Thoracic aorta (tissue), 2 donors: ENCODE measurements at places on chromosomes 16 and 17. TPM values are rescaled to one million over a fixed set of nuclear protein-coding genes. Genes with fewer than 3 reads are reported as not detected.
A peak's percentile ranks its signal among the peaks of the same experiment; 100 is the strongest.

SP6 gene
- not detected for total RNA-seq

SCO1 gene
- 17.9 TPM for total RNA-seq

ACSM3 gene
- total RNA-seq = 0.41 TPM

PKD1 gene
- 1,071 TPM for total RNA-seq

TBC1D3B gene
- not detected for total RNA-seq

UNKL gene
- total RNA-seq = 22.1 TPM

TEX14 gene
- 0.92 TPM for total RNA-seq

KRTAP4-4 gene
- total RNA-seq = not detected

MRPL45 gene
- total RNA-seq = 9.0 TPM

DNA sequence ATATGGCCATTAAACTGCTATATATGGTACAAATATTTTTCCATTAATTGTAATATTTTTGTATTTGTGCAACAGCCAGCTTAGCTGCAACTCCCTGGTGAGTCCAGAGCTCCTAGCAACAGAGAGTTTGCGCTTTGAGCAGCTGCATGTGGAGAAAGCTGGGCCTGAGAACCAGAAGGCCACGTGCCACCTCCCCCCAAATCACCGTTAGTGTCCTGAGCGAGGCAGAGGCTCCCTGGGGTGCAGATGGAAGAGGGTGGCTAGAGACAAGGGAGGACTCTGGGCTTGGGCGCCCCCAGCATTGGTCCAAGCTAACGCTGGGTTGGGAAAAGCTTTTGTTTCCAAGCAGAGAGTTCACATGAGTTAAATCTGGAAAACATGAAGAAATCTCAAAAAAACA, 41.6 kb downstream of the HSBP1 start:
- no peak for DNase-seq

GRCh38 chr16:87723226-87723623, 42.6 kb downstream of the KLHDC4 start:
- no peak for DNase-seq

DNA sequence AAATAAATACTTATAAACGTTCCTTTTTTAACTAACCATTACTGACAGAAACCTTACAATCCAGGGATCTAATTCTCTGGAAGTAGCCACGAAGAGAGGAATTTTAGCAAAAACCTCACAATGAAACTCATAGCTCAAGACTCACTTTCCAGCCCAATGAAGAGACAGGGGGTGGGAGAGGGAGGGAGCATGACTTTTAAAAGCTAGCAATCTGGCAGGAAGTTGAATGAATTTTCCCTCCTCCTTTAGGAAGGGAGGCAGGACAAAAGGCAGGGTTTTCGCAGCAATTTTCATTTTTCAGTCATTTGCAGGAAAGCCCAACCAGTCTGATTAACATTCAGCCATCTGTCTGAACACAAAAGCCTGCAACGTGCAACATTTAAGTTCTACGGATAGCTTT, 381.5 kb upstream of the PSMD7 start:
- DNase-seq = no peak

GRCh38 chr17:19717031-19717360, 612 bp upstream of the SLC47A2 start:
- no peak for DNase-seq

DNA sequence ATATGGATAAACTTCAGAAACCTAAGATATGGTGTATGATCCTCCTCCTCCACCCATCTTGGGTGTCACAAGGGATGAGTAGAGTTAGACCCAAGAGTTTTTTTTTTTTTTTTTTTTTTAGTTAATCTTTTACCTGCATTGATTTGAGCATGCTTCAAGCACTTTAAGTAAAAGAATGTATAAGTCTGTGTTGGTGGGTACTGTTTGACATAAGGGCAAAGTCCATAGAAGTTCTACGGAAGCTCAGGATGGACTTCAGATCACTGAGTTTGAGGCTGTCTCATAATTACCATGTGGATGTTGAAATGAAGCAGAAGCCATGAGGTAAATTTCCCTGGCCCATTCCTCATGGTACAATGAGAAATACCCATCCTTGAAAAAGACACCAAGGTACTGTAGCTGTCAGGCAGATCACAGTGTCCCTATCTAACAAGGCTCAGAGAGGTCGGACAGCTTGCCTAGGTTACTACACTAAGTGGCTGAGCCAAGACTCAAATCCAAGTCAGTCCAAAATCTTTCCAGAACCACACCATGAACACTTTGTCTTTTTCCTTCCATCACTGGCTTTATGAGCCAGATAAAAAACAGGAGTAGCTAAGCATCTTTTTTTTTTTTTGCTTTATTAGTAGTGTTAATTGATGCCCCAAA, 962.8 kb downstream of the CDH11 start:
- DNase-seq = no peak

- DNase-seq = no peak
Observed at GRCh38 chr17:10563991-10564660, 14.7 kb upstream of the MYH2 start.

DNA sequence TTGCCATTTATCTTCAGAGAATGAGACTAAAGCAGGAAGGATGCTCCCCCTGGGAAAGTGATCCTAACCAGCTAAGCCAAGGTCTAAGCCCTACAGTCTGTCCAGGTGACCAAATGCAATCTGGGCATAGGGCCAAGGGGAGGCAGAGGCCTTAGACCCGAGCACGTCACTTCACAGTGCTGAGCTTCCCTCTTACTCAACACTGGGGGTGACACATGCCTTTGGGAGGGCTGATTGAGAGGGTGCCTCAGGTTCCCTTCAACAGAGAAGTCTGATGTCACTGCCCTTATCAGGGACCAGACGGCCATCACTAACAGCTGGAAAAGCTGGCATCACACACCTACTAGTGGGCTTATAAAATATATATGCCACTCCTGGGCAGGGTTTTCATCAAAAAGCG, 4.0 kb downstream of the CIAO2B start:
- no peak for DNase-seq

DNA sequence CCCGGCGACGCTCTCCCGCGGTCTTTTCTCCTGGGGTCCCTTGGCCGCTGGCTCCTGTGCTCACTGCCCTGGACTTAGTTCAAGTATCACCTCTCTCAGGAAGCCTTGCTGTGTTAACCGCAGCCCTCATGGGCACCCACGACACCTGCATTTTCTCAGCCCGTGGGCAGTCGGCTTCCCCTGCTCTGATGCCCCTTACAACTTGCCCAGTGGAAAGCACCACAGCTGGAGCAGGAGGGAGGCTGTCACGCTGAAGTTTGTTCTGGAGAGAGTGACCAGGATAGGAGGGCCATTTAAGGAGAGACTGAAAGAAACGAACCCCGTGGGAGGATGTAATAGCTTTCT, 395 bp downstream of the STXBP4 start:
- no peak for DNase-seq

DNA sequence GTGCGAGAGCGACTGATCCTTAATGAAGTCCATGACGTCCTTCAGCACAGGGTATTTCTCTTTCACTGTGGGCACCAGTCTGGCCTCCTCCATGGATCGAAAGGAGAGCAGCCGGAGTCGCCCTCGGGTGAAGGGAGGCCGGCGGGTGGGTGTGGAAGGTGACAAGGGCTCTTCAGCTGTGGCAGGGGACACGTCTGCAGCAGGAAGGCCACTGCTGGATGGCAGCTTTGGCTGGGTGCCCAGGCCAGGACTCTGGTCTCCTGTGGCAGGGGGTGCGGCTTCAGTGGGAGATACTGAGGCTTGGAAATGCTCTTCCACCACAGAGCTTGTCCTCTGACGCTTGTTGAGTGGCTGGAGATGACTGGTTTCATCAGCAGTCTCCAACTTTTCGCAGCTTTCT, 78.5 kb downstream of the ZZEF1 start:
- no peak for DNase-seq

DNA sequence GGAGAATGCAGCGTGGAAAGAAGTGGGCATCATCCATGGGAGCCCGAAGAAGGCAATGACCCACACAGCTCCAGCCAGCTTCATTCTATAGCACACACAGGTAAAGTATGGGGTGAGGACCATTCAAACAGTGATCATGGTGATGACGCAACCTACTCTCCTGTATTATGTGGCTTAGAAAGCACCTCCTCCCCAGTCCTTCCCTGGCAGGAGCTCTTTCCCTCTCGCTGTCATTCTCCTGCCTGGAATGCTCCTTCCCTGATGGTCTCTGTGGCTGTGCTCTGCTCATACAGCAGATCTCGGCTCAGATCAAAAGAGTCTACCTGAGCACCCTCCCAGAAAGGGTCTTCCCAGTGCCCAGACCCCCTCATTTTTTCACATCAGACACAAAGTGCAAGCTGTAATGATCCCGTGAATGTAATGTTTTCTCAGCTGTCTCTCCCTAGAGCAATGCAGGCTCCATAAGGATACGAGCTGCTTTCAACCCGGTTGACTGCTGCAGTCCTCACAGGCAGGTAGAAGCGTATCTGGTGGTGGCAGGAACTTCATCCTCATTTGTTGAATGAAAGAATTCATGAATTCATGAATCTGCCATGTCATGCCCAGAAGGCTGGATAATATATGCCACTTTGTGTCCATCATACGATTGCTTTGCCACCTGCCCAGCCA, 248.8 kb downstream of the HS3ST3A1 start:
- no peak for DNase-seq

- DNase-seq = no peak
Observed at GRCh38 chr16:86363836-86364618, 146.3 kb upstream of the FOXF1 start.

- DNase-seq = no peak
Observed at GRCh38 chr17:7580604-7581575, 1.5 kb downstream of the CD68 start.

DNA sequence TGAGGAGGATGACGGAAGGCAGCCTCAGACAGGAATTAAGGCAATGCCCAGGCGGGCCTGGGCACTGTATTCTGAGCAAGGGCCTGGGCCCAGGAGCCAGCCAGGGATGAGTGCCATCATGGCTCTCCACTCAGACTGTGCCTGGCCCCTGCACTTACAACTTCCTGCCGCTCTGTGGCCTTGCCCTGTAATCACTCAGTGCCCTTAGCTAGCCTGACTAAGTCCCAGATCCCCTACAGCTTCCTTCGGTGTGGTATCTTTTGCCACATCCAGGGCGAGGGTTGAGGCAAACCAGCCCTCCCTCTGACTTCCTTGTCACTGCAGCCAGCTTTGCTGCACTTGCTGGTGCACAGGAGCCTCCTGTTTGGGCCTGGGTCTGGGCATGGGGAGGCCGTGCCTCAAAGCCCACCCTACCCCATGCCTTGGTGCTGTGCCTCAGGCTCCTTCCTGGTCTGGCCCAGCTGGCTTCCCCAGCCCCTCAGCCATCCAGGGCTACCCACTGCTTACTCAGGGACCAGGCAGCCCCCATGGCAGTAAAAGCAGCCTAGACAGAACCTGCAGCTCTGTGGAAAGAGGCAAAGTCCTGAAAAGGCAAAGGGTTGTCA, 9.3 kb downstream of the SLC46A1 start:
- no peak for DNase-seq

DNA sequence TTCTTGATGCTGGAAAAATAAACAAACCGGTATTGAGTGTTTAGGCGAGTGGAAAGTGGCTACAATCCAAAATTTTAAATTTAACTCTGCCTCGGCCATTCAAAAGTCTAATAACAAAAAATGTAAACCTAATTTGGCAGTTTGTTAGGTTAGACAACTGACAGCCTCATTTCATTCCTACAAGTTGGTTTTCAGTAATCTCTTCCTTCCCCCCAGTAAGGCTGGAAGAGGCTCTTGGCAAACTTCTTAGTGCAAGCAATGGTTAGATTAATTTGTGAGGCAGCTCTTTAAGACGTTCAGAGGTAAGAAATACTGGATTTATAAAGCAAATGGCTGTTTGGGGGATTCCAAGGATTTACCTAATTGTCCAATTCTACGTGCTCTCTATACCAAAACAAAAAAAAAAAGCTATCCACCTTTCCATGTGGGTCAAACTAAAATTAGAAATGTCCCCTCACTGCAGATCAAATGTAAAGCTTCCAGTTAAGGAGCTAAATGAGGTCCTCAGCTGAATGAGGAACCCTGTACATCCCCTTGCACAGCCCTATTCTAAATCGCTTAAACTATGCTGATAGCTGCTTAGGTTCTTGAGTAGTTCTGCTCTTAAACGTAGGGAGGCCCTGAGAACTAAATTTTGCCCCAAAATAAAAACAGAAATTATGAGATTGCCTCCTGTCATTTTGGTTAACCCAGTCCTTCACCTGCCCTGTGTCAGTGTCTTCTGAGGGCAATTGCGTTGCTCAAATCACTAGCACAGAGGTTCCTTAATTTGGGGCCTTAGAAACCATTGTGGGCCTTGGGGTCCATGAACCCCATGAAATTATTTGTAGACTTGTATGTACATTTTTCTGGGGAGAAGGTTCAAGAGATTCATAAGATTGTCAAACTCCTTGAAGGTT, 2.9 kb downstream of the HEXIM1 start:
- DNase-seq = no peak

GRCh38 chr16:12092544-12092921, 116.0 kb downstream of the SNX29 start:
- DNase-seq = no peak

GRCh38 chr17:12637015-12637414, 28.7 kb upstream of the MYOCD start:
- peak; percentile 52 for DNase-seq
